ENCODE measurements at places on chromosomes 4 and X.

GRCh38 chrX:68997911-68998310 lies 167.3 kb downstream of the PJA1 start:
- peak; percentile 71 for DNase-seq

GRCh38 chr4:3301450-3302172 lies 8.8 kb downstream of the RGS12 start:
- no peak for DNase-seq

- DNase-seq, result peak; percentile 35
Measured at GRCh38 chr4:24537025-24537424, 47.3 kb downstream of the DHX15 start.

- DNase-seq, result no peak
Measured at GRCh38 chr4:38153387-38153760, 193.2 kb downstream of the PTTG2 start.

DNA sequence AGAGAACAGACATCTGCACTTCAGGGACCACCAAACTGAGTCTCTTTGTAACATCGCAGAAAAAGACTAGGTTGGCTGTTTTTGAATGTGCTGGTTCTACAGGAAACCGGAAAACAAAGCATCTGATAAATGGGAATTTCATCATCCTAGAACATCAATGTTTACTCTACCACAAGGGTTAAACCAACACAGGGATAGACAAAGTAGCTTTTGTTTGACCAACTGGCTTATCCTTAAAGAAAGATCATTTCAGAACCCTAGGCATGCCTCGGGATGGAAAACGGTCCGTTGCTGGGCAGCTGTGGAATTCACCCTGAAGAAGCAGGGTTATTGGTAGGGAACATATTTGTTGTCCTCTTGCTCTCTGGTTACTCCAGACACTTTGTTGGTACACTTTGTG lies 2355.5 kb upstream of the AGA start:
- peak; percentile 26 for DNase-seq

- no peak for DNase-seq
Measured at GRCh38 chr4:5933996-5934831, 41.3 kb upstream of the CRMP1 start.

Data from RPMI7951 (cell line).